ENCODE measurements at places on chromosomes 4 and X.

GRCh38 chr4:155877971-155878370 is 11.9 kb upstream of the ASIC5 start:
- no peak for DNase-seq

DNA sequence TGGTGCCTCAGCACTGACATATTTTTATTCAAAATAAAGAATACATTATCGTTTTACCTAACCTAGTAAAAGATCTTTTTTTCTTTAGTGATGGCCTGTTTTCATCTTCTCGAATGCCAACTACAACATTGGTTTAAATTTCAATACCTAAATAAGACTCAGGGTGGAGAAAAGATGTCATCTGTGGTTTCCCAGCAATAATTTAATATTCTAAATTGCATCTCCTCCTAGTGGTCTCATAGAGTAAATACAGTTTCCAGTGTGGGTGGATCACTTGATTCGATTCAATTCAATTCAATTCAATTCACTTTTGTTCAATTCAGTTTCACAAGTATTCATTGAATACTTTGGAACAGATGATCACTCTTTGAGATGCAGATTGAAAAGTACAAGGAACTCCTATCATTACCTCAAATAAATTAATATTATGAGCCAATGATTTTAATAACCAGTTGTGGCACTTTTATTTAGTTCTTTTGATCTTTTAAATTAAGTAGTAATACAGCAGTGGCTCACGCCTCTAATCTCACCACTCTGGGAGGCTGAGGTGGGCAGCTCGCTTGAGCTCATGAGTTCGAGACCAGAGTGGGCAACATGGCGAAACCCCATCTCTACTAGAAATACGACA is 427.2 kb downstream of the FAT4 start:
- no peak for DNase-seq

DNA sequence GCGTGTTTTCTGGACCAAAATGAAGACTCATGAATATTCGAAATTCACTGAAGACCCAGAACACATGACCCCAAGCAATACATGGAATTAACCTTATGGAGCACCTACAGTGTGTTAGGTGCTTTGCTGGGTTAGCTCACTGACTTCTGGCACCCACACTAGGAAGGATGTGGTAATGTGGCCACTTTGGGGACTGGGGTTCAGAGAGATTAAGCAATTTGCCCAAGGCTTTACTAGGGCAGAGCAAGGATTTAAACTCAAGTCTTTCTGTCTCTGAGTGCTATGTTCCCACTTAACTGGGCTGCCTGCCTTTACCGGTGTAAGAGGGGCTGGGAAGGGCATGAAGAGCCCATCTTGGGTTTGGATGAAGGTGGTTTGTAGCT is 162.0 kb upstream of the ATP6AP2 start:
- DNase-seq = no peak

DNA sequence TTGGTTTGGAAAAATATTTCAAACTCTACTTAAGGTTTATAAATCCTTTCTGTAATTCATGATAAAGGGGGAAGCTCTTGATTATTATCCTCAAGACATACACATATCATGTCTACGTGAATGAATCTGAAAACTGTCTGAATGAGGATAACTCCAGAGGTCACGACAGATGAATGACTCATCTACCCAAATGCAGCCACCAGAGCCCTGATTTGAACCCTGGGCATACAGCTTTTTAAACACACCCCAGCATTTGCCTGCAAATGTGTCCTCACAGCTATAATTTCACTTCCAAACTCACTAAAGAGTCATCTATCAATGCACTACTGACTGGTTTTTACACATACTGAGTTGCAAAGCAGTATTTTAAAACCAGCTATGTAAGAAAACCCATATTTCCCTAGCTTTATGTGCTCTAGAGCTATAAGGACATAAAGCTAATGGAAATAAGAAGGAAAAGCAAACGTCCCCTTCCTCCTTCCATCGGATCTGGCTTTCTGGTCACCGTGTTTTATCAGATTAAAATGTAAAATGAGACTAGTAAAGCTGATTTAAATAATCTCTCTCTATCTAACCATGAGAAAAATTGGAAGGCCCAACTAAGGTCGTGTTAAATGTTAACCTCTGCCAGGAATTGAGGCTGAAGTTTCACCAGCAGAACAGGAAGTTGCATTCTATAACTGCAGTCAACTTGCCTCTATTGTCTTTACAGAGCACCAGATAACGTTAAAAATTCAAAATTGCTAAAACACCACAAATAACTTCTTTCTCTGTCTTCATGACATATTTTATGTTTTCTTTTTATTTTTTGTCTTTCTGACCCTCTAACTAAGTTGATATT is 63.1 kb upstream of the SPP1 start:
- no peak for DNase-seq

- no peak for DNase-seq
These were observed 53.2 kb downstream of the ADRA2C start for GRCh38 chr4:3819210-3819919.

DNA sequence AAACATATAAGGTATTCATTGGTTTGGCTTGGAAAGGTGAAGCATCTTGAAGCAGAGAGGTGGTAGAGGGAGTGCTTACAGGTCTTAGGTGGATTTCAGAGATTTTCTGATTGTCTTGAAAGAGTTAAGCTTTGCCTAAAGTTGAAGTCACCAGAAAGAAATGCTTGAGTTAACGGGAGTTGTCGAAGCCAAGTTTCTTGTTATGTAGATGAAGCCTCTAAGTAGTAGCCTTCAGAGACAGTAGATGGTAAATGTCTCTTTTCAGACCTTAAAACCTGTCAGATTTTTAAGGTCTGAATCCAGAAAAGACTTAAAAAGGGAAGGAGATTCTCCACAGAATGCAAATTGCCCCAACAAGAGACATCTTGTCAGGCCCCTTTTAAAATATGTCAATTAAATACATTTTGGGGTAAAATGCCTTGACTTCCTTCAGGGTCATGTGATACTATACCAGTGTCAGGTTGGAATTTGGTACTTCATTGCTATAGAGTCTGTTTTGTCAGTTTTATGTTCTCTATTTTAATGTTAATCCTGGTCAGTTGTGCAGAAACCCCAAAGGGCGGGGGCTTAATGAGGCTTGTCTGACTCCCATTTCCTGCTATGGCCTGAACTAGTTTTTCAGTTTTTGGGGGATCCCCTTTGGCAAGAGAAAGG is 81.0 kb downstream of the PCDH18 start:
- no peak for DNase-seq

- DNase-seq = no peak
These were observed 55.3 kb downstream of the ARHGAP10 start for GRCh38 chr4:147787204-147787603.

- no peak for DNase-seq
These were observed 164.6 kb downstream of the DHRSX start for GRCh38 chrX:2336181-2336580.

- DNase-seq = no peak
These were observed 475.3 kb downstream of the ADGRL3 start for GRCh38 chr4:61675464-61675863.

DNA sequence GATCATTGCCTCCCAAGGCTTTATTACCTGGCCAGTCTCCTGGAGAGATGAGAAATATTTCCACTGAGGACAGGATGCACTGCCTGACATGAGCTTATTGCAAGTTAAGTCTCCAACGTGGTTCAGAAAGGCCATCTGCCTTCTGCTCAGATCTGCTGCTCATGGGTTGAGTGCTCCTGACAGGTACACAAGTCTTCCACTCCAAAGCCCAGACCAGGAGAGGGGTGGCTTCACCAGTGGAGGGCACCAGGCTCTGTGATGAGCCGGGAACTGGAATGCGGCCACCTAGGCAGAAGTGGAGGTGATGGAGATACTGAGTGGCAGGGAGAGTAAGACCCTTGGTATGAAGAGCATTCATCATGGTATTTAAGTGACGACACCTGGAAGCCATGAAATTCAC is 79.5 kb upstream of the IRF2 start:
- no peak for DNase-seq

DNA sequence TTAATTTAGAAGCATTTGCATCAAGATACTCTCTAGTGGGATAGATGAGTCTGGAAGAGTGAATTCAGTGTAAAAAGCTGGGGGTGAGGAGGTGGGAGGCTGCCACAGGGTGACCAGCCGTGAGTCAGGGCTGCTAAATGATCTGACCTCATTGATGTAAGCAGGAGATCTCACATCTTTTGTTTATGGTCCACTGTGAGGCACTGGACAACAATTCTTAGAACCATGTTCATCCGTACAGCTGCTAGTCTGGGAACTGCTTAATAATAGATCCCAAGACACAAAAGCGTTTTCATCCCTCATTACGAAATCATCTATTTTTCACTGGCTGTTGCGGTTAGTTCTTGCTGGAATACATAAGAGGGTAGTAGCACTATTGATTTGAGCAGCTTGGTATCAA is 14.1 kb downstream of the KLF3 start:
- no peak for DNase-seq

- no peak for DNase-seq
These were observed 43.2 kb downstream of the FANCB start for GRCh38 chrX:14829643-14830042.

DNA sequence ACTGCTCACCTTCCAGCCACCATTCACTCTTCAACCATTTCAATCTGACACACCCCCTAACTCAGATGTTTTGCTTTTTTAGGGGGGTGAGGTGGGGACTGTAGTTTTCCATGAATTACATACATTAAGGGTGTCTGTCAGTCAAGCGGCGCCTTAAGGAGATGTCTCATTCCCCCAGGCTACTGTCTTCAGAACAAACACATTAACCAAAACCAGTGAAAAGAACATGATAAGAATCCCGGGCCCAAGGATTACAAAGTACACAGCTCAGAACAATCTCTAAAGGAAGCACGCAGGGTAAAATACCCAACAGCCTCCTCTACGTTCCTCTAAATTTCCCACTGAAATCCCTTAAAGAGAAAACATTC is 62.5 kb upstream of the IRF2 start:
- no peak for DNase-seq

GRCh38 chr4:148216866-148217814 is 225.1 kb downstream of the NR3C2 start:
- DNase-seq = no peak

GRCh38 chr4:45410701-45411210 is 684.4 kb upstream of the GNPDA2 start:
- DNase-seq = no peak

DNA sequence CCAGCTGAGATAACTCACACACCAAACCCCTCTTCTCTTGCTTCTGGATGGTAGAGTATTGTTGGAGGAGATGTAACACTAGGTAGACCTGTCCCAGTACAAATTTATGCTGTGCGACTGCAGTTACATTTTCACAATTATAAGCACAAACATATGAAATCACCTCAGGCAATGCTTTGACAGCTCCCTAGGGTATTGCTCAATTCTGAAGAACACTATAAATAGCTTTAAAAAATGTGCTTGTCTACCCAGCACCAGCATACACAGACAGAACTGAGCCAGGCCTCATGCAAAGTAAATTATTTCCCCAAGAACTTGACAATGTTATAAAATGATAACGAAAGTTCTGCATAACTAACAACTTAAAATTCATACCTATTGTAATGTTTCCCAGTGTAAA is 1999.1 kb upstream of the ADGRL3 start:
- no peak for DNase-seq

DNA sequence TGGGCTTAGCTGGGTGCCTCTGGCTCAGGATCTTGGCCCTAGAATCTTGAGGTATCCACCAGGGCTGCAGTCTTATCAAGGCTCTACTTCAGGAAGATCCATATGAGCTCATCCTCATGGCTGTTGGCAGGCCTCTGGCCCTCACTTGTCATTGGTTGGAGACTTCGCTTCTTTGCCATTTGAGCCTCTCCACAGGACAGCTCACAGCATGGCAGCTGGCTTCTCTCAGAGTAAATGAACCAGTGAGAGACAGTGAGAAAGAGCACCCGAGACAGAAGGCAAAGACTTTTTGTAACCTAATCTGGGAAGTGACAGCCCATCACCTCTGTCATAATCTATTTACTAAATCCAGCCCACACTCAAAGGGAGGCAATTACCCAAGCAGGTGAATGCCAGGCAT is 236.8 kb downstream of the GPAT3 start:
- no peak for DNase-seq

DNA sequence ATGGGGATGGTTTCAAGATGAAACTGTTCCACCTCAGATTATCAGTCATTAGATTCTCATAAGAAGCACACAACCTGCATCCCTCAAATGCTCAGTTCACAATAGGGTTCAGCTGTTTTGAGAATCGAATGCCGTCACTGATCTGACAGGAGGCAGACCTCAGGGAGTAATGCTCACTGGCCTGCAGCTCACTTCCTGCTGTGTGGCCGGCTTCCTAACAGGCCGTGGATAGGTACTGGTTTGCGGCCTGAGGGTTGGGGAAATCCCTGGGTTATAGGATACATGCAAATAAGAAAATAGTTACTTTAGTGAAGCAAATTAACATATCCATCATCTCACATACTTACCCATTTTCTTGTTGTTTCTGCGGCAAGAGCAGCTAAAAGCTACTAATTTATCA is 160.4 kb downstream of the MAD2L1 start:
- DNase-seq = no peak

- DNase-seq = no peak
These were observed 76.4 kb upstream of the HELT start for GRCh38 chr4:184941671-184942418.

DNA sequence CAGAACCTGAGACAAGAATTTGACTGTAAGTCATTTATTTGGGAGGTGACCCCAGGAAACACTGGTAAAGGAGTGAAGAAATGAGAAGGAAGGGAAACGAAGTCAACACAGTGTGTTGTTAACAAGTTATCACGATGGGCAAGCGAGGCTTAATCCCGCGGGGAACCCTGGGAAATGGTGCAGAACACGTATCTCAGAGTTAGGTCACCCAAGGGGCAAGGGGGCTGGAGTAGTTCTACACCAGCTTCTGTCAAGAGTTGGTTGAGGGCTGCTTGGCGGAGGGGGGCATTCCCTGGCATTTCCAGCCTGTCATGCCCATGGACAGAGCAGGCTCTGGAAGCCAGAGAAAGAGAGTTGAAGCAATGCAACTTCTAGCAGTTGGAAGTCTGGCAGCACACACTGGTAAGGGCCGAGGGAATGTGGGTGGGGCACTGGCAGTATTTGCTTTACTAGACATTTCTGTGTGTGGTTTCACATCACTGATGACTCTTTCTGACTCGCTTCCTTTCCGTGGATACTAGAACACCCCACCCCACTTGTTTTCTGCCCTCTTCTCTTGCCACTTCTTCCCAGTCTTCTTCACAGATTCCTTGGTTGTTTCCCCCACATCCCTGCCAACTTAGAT is 52.2 kb upstream of the ADGRG2 start:
- DNase-seq = no peak

DNA sequence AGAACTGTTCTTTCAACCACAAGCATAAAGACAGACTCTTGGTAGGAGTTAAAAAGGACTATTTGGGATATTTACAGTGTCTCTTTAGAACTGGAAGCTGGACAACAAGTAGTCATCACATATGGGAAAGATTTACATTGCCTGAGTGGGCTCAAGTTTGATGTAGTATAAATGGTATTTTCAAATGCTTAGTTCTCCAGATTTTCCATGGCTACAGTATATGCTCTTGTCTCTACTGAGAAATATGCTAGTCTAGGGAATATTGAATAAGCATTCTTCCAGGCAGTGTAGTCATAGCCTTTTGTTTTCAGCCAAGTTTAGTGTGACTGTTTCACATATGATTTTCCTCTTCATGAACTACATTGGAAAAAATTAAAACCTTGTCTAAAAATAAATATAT is 315.6 kb downstream of the ARHGAP24 start:
- DNase-seq = no peak
